Stimulated activated CD8-positive, alpha-beta memory T cell treated with anti-CD3 and anti-CD28 coated beads, Interleukin-4, amount 100 ng/mL, for 48 hours (primary cell): ENCODE measurements at places on chromosomes 16 and 17.

DNA sequence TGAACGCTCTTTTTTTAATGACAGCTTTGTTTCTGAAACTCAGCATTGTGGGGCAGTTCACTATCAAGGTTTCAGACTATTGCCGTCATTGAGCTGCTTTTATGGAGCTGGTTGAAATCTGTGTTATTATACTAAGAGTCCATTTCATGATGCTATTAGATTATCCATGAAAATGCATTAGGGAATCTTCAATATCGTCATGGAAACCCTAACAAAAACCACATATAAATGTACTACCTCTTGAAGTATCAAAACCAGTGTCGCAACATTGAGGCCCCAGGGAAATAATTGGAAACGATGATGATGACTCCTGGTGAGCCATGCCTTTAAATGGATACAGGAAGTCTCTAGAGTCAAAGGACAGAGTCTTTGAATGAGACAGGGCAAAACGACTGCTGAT lies 231.6 kb upstream of the CPHXL start:
- no peak for DNase-seq

DNA sequence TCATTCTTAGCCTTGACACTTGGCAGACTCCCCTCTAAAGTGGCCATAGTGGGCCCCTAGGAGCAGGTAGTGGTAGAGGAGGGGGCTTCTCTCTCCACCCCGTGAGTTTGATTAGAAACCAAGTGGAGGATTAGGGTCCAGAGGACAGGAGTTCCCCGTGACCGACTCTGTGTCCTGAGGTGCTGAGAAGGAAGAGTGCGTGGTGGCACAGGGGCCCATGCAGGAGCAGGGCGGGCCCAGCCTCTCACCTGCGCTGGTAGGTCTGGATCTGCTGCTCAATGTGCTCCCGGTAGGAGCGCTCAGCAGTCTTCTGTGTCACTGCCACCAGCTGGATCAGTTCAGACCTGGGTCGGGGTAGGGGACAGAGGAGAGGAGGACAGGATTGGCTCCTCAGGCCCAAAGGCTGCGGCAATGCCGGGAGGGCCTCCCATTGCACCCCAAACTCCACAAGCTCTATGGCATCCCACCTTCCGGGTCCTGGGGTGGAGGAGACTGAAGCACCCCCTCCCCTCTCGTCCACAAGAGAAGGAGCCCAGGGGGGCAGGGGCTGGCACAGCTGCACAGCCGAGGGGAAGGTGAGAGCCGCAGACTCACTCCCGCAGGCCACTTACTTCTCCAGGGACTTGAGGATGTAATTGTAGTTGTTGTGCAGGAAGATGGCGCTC lies 6.2 kb downstream of the ZACN start:
- no peak for DNase-seq

DNA sequence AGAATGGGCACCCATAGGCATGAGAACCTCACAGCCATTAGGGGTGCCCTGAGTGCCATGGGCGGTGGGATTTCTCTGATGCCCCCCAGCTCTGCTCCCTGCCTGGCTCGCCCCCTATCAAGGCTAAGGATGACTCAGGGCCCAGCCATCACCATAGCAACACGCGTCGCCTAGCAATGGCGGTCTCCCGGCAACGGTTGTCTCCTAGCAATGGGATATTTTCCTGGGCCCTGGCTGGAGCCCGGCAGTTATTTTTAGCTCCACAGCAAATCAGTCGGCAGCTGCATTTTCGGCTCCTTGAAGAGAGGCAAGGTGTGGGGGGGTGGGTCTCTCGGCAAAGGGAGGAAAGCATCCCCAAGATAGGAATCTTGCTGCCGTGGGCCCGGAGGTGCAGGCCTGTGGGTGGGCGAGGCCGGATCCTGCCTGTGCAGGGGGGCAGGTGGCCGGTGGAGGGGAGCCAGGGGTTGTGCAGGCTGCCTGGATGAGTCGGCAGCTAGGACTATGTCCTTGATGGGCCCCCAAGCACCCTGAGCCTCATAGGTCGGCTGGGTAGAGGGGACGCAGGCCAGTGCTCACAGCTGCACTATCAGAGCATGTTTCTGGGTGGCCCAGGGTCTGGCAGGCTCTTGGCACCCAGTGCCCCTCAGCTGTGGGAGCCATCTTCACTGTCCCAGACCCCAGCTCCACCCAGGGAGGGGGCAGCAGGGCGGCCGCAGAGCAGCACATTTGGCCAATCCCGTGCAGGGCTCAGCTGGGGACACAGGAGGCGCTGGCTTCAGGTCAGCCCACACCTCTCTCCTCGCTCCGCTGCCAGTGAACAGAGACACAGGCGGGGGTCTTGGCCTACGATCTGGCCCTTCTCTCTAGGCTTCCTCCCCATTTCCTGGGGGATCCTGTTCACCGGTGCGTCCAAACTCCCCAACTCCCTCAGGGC lies 4.2 kb upstream of the FBXL16 start:
- no peak for DNase-seq

DNA sequence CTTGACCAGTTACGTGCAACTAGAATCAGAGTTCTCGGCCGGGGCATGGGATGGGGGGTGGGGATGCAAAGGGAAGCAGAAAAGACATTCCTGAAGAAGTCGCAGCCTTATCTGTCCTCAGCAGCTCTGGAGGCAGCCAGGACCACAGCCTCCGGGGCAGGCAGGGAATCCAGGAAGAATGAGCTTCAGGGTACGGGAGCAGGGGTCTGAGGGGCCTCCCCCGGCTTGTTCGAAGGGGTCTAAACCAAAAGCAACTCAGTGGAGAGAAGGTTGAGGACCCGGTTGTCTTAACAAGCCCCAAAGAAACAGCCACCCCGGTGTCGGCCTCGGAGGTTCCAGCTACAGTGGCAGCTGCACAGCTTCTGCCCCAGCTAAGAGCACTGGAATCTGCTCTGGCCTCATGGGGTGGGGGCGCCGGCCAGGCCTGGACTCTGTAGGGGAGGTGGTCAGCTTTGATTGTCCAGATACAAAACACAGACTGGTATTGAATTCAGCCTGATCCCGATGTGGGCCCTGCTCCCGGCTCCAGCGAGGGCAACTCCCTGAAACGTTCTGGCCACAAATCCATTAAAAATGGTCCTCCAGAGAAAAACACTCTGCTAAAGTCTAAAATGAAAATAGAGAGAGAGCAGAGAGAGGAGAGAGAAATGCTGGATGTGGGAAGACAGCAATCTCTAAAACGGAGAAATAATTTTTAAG lies 7.7 kb downstream of the HOXB4 start:
- no peak for DNase-seq

- DNase-seq = no peak
Observed at GRCh38 chr17:81332914-81333528, 37.9 kb upstream of the SLC38A10 start.

- DNase-seq = no peak
Observed at GRCh38 chr16:77868478-77868877, 80.1 kb downstream of the VAT1L start.

- no peak for DNase-seq
Observed at GRCh38 chr16:22210854-22211253, 4.8 kb downstream of the EEF2K start.

DNA sequence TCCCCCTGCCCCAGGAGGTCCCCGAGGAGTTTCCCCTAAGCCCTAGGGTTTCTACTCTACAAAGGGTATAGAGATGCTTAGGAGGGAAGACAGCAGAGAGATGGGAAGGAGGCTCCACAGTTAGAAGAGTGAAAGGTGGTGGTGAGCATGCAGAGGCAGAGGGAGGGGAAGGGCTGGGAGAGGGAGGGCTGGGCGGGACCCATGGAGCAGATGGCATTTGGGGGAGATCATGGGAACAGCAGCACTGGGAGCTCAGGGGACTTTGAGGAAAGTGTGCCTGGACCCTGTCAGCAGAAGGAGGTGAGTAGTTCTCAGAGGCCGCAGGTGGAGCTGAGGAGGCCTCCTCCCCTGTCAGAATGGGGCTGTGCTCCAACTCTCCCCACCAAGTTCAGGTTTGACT lies 650 bp upstream of the OTOP3 start:
- DNase-seq = no peak

DNA sequence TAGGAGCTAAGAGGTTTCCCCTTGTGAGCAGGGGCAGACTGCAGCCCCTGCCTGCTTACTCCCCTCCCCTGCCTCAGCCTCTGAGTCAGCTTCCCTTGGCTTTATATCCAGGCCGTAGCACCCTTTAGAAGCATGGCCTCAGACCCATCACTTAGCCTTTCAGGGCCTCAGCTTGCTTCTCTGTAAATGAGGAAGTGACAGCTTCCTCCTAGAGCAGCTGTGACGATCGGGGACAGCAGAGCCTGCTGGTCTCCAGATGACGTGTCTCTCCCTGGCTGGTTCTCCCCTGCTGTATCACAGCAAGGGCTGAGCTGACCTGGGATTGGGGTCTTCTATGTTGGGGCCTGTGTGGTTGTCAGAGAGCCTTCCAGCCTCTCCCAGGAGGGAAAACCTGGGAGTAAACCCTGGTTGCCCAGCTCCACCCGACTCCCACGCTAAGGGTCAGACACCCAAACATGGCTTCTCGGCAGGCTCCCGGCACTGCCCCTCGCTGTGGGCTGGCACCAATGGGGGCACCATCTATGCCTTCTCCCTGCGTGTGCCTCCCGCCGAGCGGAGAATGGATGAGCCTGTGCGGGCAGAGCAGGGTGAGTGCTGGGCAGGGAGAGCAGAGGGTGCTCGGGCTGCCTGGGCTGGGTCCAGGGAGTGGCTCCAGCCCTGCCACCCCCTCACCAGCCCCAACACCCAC lies 16.3 kb upstream of the MYO15B start:
- peak; percentile 28 for DNase-seq

DNA sequence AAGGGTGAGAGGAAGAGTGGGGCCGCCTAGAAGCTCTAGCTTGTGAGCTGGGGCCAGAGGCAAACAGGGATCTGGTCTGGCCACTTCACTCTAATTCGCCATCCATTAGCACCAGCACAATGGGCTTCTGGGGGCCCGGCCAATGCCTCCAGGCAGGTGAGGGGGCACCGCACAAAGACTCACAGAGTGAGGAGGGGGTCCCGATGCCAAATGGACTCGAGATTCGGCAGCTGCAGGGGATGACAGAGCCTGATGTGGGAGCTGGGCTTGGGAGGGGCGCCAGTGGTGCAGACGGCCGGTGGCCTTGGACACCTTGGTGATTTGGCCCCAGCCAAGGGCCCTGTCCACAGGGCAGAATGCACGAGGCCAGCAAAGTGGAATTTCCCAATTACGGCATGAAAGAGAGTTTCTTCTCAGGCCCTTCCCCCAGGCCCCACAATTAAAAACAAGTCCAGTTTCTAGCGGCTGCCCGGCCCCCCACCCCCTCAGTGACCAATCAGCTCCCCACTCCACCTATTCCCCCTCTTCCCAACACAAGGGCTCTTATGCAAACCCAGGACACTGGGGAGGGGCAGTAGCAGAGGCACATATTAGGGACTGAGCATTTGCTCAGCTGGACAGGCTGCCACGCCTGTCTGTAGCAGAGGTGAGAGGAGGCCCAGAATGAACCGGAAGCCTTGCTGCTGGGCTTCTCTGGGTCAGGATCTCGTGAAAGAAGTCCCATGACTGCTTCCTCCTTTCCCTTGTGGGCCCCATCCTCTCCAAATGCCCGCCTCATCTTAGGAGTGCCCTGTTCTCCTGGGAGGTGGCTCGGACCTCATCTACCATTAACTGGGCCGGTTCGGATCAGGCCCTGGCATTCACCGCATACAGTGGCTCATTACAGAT lies 39.4 kb upstream of the MTSS2 start:
- no peak for DNase-seq

DNA sequence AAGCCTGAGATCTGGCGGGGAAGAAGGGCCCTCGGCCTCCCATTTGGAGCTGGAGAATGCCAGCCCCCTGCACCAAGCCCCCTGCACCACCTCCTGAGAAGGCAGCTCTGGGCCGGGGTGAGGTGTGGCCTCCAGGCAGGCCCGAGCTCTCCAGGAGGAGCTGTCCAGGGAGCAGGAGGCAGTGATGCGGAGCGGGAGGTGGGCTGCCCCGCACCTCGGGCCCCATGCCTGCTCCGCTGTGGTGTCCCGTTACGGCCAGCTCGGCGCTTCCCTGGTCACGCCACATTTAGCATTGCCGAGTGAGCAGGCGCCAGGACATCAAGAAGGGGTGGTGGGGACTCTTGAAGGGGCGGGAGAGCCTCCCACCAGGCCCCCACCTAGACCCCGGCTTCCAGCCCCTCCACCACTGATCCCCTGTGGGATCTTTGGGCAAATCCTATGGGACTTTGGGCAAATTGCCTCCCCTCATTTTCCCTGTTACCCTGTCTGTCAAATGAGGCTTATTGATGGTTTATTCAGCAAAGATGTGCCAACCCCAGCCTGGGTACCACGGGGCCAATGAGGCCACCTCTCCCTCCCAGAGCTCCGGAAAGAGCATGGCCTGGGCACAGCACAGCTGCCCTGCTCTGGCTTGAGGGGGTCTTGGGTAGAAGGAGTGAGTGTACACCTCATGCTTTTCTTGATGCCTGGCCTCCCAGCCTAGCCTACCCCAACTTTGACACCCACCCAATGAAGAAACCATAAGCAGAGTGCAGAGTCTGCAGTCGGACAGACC lies 15.3 kb downstream of the FOXN1 start:
- DNase-seq = no peak

GRCh38 chr17:13993106-13993505 lies 76.2 kb upstream of the COX10 start:
- DNase-seq = no peak

DNA sequence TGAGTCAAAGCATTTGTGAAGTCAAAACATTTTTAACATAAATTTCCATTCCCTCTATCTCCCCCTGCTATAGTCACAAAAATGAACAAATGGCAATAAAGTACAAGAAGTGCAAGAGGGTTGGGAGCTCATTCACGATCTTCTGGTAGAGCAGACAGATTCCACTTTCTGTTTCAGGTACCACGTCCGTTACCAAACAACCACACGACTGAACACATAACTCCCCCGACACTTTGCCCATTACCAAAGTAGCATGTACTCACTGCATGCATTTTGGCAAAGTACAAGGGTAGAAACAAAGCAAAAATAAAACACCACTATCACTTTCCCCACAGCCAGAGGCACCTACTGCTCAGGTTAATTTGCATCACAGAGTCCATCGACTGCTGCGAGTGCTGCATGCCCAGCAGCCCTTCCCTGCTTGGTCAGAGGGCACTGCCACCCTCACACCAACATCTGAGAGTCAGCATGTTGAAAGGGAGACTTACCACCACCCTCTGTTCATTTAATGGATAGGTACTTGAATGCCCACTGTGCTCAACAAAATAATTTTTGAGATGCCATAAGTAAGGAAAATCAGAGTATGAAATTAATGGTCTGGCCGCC lies 150.3 kb upstream of the AXIN2 start:
- no peak for DNase-seq

DNA sequence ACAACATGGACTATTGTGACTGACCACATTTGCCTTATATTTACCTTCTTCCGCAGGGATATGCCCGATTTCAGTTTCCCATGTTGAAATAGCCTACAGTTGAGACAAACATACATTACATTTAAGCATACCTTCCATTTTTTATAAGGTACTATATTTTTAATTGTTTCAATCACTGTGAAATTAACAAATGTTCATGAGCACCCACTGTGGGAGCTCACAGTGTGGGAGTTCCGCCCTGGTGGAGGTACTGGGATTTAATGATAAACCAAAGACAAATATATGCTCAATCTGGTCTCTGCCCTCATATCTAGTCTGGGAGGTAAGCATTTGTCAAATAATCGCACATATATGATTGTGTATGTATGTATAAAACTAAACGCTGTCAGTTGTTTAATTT lies 15.8 kb upstream of the TOX3 start:
- DNase-seq = no peak
